Cardiac muscle cell (in vitro differentiated cells and primary cell): ENCODE measurements at places on chromosomes 6 and 20.

- no peak for DNase-seq
These were observed 55.1 kb upstream of the NFATC2 start for GRCh38 chr20:51597389-51598231.

GRCh38 chr6:117783279-117783678 is 108.0 kb downstream of the NUS1 start:
- no peak for DNase-seq

DNA sequence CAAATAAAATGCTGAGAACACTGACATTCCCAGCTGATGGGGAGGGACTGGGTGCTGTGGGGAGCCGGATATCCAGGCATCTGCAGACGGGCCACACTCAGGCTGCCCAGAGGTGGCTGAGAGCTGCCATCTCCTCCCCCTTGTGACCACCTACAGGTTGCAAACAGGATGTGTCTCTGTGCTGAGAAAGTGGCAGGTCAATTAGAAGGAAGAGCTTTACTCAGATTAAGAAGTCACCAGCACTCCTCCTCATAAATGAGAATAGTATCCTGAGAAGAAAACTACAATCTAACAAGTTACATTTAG is 63.0 kb downstream of the HUS1B start:
- no peak for DNase-seq

- DNase-seq: no peak
These were observed 25.9 kb downstream of the METTL24 start for GRCh38 chr6:110332281-110332680.

- DNase-seq: peak; percentile 44
These were observed 21.8 kb downstream of the PCK1 start for GRCh38 chr20:57582432-57583288.

- DNase-seq: no peak
These were observed 28.9 kb upstream of the C6orf58 start for GRCh38 chr6:127547904-127548649.

GRCh38 chr6:20577173-20577688 is 43.0 kb downstream of the CDKAL1 start:
- no peak for DNase-seq

- DNase-seq: no peak
These were observed 187.0 kb downstream of the DTNBP1 start for GRCh38 chr6:15475872-15476271.

- DNase-seq: no peak
These were observed 10.6 kb upstream of the RBBP8NL start for GRCh38 chr20:62437927-62438326.

DNA sequence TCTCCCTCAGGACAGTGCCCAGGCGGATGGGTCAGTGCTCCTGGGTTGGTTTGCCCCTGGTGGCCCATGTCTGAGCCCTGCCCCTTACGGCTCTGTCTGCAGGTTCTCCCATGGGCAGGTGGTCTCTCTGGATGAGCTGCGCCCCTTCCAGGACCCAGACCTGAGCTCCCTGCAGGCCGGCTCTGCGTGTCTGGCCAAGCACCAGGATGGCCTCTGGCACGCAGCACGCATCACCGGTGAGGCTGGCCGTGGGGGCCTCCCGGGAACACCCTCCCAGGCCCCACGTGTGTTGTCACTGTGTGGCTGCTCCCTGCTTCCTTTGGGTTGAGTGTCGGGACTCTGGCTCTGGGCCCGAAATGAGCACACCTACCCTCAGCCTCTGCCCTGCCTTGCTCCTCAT is 3.3 kb upstream of the LIME1 start:
- DNase-seq: no peak

GRCh38 chr20:25408890-25409289 is 1.4 kb downstream of the GINS1 start:
- no peak for DNase-seq

GRCh38 chr6:90003069-90003795 is 109.0 kb downstream of the GJA10 start:
- no peak for DNase-seq

GRCh38 chr6:142803032-142803431 is 141.9 kb downstream of the HIVEP2 start:
- no peak for DNase-seq

DNA sequence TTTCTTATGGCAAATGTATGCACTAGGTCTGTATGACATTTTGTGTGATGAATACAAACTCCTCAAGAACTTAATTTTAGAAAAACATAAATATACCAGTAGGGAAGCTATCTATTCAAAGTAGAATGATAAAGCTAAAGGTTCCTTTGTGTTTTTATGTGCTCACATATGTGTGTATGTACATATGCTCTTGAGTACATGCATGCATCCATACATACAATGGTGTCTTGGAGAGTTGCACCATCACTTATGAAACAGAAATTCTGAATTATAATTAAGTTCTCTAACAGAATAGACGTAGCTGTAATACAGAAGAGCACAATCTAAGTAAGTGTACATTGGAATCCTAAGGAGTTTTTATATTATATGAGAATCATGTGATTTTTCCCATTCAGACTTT is 2.3 kb downstream of the NKAIN2 start:
- DNase-seq: no peak

DNA sequence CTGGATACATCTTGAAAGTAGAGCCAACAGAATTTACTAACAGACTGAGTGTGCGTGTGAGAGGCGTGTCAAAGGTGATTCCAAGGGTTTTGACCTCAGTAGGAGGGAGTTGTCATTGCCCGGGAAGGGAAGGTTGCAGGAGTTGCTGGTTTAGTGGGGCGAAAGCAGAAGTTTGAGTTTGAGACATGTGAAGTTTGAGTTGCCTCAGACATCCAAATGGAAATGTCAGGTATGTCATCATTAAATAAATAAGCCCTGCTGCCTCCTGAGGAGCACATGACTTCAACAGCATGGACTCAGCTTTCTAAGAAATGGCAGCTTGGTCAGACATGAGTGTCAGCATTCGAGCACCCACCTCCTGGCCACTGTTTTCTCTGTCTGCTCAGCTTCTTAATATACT is 26.6 kb upstream of the TGM2 start:
- no peak for DNase-seq

DNA sequence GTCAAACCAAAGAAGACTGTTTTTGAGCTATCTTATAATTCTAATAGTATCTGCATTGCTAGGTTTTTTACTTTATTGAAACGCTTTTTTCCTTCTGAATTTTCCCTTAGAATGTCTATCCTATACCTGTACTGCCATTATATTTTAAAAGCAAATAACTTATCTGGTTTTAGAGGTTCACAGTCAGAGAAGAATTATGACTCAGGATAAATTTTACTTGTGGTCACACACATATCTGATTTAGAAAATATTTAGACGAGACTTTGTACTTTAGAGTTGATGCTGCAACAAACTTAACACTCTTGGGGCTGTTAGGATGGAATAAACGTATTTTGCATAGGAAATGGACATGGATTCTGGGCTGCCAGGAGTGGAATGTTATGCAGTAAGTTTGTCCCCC is 33.0 kb downstream of the LMBRD1 start:
- peak; percentile 9 for DNase-seq

GRCh38 chr6:90231308-90231707 is 65.3 kb downstream of the BACH2 start:
- DNase-seq: no peak

GRCh38 chr6:110360676-110361075 is 2.5 kb upstream of the METTL24 start:
- no peak for DNase-seq

GRCh38 chr6:153090241-153090930 is 40.7 kb downstream of the RGS17 start:
- peak; percentile 83 for DNase-seq

DNA sequence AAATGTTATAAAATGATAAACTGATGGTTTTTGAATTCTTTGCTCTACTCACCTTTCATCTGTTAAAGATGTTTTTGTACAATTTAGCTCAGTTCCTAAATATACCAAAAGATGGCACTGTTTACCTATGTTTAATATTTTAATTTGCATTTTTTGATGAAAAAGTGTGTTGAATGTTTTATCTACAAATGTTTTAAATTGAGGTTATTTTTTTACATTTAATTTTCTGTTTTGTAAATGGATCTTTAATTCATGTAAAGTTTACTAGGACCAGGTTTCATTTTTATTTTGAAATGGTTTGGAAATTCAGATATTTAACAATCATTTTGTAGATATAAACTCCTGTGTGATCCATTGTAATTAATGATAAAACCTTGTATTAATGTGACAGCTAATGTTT is 30.0 kb downstream of the CDKAL1 start:
- peak; percentile 7 for DNase-seq

DNA sequence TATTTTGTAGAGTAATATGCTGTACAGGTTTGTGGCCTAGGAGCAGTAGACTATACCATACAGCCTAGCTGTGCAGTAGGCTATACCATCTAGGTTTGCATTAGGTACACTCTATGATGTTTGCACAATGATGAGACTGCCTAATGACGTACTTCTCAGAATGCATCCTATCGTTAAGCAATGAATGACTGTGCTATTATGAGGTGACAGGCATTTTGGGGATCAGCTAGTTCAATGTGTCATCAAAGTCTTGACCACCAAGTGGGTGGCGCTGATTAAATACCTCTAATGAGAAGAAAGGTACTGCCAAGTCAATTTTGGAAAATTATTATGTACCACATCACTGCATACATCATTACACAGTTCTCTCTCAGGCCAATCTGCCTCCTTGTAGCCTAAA is 190.2 kb downstream of the BACH2 start:
- no peak for DNase-seq

GRCh38 chr6:170102582-170103481 is 188.0 kb downstream of the DLL1 start:
- DNase-seq: no peak

DNA sequence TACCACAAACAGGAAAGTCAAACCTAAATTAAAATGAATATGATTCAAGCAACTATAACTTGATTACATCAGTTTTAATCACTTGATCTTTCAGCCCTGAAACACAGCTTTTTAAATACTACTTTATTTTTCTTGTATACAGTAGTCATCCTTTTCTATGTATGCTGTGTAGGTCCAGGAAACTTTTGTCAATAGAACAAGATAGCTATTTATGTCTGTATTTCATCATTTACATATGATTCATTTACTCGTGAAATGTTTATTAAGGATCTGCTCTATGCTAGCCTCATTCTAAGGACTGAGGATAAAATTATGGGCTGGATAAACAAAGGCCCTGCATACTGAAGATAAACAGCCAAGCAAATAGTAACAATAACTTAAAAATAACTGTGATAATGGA is 930.2 kb downstream of the TFAP2A start:
- DNase-seq: no peak

DNA sequence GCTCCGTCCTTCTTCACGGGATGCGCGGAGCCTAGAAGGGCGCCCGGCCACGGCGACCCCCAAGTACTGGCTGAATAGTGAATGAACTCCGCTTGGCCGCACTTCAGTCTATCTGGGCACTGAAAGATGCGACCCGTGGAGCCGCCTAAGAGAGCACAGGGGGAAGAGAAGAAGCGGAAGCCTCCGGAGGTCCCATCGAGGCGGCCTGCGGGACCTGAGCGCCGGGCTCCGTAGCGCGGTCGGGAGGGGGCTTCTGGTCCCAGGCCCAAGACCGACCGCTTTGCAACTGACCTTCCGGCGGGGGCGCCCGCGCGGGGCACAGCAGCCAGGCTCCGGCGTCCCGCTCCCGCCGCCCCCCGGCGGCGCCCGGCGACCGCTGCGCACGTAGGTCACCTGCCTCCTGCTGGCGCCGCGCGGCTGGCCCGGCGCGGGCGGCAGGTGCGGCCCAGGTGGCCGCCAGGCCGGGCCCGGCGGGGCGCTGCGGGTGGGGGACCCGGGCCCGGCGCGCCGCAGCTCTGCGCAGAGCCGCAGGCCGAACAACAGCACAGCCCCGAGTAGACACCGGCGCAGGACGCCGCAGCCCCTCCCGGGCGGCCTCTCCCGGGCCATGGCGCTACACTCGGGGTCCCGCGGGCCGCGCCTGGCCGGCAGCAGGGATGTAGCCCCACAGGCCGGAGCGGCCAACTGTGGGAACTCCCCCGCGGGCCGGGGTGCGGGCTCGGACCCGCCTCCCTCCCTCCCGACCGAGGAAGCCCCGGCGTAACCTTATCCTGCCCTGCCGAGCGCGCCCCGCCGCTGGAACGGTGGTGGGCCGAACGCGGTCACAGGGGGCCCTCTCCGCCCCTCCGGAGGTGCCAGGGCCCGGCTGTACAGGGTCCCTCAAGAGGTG is at the start of gene METTL24:
Gene METTL24 (minus strand): TSS at position 686 of the 889 bp plus-strand sequence. CDS start 77 bp downstream, at position 609.
- peak; percentile 56 for DNase-seq

GRCh38 chr6:37840940-37841300 is 21.4 kb downstream of the ZFAND3 start:
- DNase-seq: no peak

GRCh38 chr6:17388365-17388764 is 5.0 kb upstream of the CAP2 start:
- DNase-seq: no peak

GRCh38 chr6:13814938-13815575 is 700 bp upstream of the MCUR1 start:
- DNase-seq: peak; percentile 9

GRCh38 chr6:14709900-14710299 is 536.0 kb upstream of the JARID2 start:
- DNase-seq: no peak

- DNase-seq: peak; percentile 21
These were observed 25.7 kb downstream of the MUC22 start for GRCh38 chr6:31035862-31036497.

DNA sequence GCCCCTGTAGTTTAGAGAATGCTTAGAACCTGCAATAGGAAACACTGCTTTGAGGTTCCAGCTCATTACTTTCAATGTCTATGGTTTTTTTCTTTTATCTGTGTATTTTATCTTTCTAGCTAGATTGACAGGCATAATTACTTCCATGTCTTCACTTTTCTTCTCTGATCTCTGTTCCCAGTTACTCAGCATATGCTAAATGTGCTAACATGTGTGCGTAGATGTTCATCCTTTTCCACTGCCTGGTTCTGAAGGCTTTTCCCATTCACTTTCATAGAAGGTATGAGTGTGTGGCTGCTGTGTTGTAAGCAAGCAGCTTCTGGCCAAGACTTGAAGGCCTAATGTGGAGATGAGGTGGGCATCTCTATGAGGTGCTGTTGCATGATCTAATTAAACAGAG is 38.9 kb downstream of the FAXC start:
- DNase-seq: no peak
